Astrocyte of the cerebellum (primary cell): ENCODE measurements at places on chromosomes 16 and 17.
A peak's percentile ranks its signal among the peaks of the same experiment; 100 is the strongest.

DNA sequence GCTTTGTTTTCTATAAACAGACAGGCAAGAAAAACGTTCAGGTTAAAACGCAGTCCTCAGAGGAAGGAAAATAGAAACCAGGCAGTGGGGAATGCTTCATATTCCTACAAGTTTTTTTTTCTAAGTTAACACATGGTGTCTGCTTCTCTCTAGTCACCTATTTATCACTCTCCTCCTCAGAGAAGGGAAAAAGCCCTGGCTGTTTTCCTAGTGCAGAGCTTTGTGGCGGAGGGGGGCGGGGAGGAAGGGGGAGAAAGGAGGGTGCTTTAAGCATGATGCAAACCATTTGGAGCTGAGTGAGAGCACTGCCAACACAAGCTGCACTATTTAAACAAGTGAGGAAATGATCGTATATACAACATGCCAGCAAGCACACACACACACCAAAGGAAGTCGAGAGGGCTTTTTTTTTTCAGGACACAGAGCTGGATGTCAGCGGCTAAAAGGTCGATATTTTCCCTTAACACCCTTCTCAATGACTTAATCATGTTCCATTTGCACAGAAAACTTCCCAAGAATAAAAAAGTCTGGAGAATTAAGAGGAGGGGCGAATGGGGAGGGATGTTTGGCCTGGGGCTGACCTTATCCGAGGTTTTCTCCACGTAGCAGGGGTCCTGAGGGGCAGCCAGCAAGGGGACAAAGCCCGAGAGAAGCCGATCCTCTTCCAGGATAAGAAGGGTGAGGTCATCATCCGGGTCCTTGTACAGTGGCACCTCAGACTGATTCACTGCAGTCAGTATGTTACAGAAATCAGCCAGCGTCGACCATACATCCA is 117.4 kb downstream of the HIC1 start:
- peak; percentile 94 for DNase-seq

DNA sequence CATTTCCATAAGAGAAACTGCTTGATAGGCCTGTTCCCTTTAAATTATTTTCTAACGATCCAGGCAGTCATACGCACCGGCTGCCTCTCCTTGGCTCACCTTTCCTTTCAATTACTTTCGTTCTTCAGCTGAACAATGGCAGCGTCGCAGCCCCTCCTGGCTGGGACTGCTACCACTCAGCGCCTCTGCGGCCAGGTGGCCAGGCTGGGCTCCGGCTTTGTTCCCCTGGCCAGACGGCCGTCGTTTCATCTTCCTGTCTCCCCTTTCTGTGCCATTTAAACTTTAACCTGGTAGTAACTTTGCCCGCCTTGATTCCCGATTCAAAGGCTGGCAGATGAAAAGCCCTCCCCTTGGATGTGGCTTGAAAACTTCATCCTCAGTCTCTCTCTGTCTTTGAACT is 79.0 kb downstream of the C16orf78 start:
- DNase-seq, result no peak

GRCh38 chr17:13822700-13823099 is 221.0 kb upstream of the HS3ST3A1 start:
- DNase-seq, result no peak

DNA sequence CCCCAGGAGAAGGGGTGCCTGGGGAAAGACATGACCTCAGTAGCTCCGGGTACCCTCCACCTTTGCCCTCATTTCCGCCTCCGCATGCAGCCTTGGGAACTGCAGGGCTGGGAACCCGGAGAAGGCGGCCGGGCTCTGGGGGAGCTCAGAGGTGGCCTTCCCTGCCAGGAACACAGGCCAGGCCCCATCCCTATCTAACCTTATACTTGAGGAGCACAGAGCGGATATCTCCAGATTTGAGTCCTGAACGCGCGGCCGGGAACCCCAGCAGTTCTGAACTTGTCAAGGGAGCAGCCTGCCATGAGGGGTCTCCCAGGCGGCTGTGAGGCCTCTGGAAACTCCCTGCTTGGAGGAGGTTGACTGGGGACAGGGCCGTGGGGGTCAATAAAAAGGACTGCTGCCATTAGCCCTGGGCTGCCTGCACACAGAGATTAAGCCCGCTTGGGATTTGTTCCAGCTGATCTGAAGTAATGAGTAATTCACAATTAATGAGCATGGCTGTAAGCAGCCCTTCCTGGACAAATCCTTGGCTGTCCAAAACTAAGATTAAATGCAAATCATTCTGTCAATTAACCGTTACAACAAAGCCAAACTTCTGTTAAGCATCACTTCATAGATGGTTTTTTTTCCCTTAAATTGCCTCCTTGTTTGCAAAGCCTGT is 26.3 kb upstream of the METRNL start:
- DNase-seq, result no peak

- no peak for DNase-seq
Observed at GRCh38 chr16:89945654-89946053, 2.9 kb upstream of the DEF8 start.

GRCh38 chr17:74972107-74972972 is at the start of gene HID1:
TSS of gene HID1 (minus strand) at chr17:74972759. CDS start at chr17:74972656, 103 bp downstream.
- no peak for DNase-seq

- DNase-seq, result no peak
Observed at GRCh38 chr16:85491798-85492294, 121.3 kb upstream of the GSE1 start.

GRCh38 chr16:27901956-27902355 is 161.6 kb downstream of the GSG1L start:
- DNase-seq, result no peak

DNA sequence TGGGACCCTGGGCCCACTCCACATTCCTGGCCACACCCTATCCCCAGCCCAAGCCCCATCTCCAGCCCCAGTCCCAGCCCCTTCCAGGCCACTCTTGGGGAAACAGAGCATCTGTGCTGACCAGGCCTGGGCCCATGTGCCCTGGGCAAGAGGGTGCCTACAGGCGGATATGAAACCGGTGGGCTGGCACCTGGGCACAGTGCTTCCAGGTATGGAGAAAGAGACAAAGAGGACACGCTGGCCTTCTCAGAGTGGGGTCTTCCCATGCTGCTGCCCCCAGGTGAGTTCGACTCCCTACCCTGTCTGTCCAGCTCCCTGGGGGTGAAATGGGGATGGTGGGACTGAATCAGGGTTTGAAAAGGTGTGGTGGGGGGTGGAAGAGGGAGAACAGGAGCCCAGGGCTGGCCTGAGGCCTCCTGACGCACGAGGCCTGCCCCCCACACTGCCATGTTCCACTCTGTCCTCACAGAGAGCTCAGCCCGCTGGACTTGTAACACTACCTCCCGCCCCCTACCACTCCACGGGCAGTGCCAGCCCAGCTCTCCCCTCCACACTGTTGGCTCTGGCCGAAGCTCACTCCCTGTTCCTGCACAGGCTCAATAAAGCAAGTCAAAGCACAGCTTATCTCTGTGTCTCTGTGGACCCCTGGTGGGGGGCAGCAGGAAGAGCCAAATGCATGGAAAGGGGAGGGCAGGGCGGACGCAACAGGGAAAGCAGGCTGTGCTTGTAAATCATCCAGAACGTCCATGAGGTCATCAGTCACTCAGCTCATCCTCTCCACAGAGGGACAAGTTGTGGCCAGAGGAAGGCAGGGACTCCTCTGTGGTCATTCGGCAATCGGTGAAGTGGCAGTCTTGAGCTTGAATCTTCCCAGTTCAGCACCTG is 71.1 kb upstream of the TMEM97 start:
- DNase-seq, result no peak

- DNase-seq, result no peak
Observed at GRCh38 chr17:31724619-31725018, 134.4 kb downstream of the COPRS start.

DNA sequence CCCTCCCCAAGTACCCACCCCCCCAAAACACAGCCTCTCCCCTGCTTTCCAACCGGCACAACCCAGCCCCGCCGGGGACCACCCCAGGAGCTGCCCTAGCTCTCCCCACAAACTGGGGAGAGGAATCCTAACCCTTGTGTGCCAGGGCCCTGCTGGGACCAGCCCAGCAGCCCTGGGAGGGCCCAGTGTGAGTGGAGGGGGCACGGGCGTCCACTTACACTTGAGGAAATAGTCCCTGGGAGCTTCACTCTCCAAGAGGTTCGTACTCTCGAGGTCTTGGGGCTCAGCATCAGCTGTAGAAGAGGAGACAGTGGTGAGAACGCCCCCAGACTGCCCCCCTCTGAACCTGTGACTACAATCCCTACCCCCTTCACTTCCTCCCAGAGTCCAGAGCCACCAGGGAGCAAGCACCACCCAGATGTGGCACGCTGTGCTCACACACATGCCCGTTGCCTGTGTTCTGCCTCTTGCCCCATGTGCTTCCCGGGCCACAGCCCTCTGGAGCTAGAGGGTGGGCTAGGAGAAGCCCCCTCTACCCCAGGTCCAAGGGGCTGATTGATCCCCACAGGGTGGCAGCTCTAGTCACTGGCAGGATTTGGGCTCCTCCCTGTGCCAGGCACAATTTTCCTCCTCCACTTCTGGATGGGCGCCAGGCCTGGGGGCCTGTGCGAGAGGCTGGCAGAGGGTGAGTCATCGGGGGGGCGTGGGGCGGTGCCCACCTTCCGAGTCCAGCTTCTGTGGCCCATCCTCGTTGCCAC is 3.0 kb downstream of the TRIM47 start:
- DNase-seq, result no peak

- no peak for DNase-seq
Observed at GRCh38 chr17:60910415-60910814, 232.8 kb downstream of the BCAS3 start.

DNA sequence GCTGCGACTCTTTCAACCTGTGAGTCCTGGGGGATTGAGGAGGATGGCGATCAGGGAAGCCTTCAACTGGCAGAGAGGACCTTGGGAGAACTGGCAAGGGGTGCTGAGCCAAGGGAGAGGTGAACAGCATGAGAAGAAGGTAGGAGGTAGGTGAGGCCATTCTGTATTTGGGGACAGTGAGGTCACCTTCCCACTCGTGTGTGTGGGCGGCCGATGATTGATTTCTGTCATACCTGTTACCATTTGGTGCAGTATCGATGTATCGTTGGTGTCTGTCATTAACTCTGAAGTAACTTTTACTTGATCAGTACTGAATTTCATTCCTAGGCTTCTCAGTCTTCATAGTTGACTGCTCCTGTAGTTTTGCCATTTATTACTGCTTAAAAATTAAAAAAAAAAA is 3.8 kb downstream of the ARSG start:
- no peak for DNase-seq

DNA sequence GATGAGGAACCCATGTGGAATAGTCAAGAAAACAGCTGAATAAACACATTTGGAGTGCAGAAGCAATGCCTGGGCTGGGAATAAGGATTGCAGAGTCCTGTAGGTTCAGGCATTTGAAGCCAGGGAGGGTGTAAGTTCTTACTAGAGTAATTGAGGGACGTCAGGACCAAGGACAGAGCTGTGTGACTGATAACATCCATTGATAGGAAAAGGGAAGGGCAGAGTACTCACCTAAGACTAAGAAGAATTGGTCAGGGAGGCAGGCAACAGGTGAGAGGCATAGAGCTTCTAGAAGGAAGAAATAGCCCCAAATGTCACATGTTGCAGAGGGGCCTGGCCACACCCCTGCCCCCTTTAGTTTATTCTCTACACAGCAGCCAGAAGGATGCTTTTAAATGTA is 79.8 kb upstream of the TMEM132E start:
- DNase-seq, result peak; percentile 6

DNA sequence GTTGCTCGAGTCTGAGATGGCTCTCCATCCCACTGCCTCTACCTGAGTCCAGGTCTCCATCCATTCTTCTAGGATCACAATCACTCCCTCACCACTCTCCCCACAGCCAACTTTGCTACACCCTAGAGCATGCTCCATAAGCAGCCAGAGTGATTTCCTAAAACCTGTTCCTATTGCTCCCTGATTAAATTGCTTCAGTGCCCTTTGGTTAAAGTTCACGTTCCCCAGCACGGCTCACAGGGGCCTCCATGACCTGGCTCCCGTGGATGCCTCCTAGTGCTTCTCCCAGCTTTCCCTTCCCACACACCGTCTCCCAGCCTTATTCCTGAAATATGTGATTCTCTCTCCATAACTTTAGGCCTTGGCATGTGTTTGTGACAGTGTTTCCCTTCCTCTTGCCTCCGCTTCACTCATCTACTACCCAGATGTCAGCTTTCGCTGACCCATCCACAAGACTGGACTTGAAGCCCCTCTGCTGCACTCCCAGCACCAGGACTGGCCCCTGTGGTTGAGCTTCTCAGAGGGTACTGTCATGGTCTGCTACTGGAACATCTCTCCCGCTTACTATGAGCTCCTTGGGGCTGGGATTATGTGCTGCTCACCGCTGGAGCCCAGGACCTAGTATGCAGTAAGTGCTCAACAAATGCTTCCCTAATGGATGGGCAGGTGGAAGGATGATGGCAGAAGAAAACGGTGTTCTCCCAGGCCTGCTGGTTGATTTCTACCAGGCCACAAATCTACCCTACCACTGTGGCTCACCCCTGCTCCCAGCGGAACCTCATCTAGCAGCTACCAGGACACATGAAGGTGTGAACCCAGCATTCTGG is 17.9 kb downstream of the MYO18A start:
- no peak for DNase-seq

DNA sequence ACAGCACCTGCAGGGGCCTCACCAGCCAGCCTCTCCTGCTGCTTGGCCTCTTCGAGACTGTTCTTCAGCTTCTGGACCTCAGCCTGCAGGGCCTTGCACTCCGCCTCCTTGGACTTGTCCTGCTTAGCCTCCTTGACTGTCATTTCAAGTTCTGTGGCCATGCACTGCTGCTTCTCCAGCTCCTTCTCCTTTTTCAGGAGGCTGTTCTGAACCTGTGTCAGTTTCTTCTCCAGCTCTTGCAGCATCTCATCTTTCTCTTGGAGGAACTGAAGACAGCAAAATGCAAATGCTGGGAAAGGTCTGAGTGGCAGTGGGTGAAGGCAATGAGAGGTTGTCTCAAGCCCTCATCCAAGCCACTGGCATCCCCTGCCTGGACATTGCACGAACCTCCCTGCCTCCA is 39.1 kb downstream of the DHX38 start:
- no peak for DNase-seq

GRCh38 chr17:67995570-67996263 is 552 bp downstream of the C17orf58 start:
- no peak for DNase-seq

DNA sequence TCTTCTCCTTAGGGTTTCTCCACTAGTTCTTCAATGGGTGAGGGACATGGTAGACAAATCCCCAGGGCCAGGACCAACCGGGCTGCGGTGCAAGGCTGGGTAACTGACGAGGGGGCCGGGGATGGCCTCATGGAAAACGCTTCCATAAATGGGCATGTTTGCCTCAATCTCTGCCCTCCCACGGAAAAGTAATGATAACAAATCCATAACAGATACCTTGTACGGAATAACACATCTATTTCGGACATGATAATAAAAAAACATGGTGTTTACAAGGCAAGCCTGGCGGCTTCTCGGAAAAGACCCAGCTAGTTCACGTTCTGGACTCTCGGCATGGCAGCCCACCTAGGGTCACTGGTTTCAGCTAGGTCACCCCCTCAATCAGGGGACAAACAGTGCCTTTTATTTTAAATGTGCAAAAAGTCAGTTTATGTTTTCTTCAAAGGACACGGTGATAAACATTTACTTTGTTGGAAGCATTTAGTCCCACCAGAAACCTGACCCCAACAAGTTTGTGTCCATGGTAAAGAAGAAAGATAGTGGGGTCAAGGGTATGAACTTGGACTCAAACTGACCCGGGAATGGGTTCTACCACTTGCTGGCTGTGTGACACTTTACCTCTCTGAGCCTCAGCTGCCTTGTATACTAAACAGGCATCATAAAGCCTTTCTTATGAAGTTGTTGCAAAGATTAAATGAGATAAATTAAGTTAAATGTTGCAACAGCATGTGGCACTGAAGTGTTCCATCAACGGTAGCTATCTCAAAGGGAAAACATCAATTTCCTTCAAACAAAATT is 1.7 kb downstream of the MYH11 start:
- DNase-seq, result no peak
